ENCODE measurements at places on chromosomes 7 and 10. TPM values are rescaled to one million over a fixed set of nuclear protein-coding genes. Genes with fewer than 3 reads are reported as not detected.

IFRD1 gene
- 15.1 TPM for total RNA-seq

PTPN20 gene
- total RNA-seq = 3.7 TPM

CRYGN gene
- total RNA-seq = not detected

ZNF12 gene
- total RNA-seq = 17.7 TPM

PKD2L1 gene
- not detected for total RNA-seq

TSPAN15 gene
- total RNA-seq = 72.0 TPM

All from skeletal muscle tissue (tissue), 5 donors.